Stimulated activated CD4-positive, alpha-beta T cell treated with anti-CD3 and anti-CD28 coated beads, Interleukin-1b, Interleukin-23, amount 100 ng/mL, for 24 hours (primary cell): ENCODE measurements at places on chromosomes 7 and 10.

DNA sequence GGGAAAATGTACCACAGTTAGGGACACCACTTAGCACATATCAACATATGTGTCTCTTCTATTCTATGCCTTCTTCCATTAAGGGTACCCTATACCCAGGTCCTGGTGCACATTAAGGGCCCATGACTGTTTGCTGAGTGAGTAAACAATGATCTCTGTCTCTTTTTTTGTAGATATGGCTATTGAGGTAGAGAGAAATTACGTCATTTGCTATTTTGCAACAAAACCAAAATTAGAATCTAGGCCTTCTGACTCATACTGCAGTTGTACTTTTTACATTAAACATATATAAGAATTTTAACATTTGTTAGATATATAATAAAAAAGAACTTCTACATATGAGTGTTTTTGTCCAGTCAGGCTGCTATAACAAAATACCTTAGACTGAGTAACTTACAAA is 683.2 kb upstream of the LRRN3 start:
- no peak for DNase-seq

DNA sequence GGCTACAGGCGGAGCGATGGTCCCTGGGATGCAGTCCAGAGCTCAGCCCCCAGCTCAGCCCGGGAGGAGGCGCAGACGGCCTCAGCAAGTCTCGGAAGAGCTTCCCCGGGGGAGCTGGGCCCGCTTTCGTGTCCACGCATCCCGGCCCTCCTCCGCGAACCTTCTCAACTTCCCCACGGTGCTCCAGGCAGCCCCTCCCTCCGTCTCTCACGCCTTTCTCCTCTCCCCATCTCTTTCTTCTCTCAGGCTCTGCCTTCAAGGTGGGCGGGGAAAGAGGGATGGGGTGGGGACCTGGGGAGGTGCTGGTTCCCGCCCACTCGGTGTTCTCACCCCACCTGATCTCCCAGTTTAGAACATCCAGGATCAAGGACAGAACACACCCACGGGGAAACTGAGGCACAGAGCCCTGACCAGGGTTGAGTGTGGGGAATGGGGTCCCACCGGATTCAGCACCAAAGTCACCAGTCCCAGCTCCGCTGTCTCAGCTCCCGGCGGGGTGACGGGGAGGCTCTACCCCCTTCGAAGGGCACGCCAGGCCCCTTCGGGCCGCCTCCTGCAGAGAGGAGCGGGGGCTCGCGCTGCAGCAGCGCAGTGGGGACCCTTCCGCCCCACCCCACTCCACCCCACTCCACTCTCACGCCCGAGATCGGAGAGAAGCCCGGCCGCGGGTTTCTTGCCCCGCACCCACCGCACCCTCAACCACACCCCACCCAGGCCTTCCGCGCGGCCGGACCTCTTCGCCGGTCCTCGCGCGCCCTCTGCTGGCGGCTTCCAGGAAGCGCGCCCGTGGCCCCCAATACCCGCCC is 18.2 kb downstream of the POLL start:
- DNase-seq, result peak; percentile 52

DNA sequence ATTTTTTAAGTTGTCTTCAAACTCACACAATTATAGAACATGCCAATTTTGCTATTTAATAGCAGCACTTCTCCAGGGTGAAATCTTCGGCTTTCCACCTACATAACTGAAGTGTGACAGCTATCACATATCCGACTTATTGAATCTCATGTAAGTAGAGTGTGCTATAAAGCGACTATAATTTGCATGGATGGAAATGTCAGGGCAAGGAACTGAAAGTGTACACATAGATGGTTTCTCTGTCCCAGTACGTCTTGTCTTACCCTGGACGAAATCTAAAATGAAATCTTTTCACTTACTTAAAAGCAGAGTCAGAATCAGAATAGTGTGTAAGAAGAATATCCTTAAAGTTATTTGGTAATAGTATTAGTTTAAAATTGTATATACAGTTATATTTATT is 132.3 kb downstream of the THSD7A start:
- DNase-seq, result no peak

GRCh38 chr10:69915215-69915560 is 113.5 kb downstream of the COL13A1 start:
- DNase-seq, result no peak

GRCh38 chr10:1658658-1659057 is 78.7 kb downstream of the ADARB2 start:
- DNase-seq, result no peak

- no peak for DNase-seq
Observed at GRCh38 chr7:157097569-157097968, 41.2 kb upstream of the UBE3C start.

DNA sequence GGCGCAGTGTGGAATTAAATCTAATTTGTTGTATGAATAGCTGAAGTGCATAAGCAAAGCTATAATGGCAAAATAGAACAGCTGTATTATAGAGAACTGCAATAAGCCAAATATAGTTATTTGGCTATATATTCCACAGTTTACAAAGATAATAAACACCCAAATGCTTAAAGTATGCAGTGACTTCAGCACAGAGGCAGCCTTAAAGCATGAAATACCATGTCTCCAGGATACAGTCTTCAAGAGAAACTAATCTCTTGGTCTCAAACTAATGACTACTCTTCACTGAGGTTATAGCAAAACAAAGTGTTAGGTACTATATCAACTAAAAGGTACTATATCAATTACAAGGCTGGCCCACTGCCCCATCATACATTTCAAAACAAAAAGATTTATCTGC is 48.0 kb downstream of the NT5C2 start:
- DNase-seq, result no peak

GRCh38 chr7:46654546-46655443 is 733.7 kb upstream of the IGFBP3 start:
- no peak for DNase-seq

DNA sequence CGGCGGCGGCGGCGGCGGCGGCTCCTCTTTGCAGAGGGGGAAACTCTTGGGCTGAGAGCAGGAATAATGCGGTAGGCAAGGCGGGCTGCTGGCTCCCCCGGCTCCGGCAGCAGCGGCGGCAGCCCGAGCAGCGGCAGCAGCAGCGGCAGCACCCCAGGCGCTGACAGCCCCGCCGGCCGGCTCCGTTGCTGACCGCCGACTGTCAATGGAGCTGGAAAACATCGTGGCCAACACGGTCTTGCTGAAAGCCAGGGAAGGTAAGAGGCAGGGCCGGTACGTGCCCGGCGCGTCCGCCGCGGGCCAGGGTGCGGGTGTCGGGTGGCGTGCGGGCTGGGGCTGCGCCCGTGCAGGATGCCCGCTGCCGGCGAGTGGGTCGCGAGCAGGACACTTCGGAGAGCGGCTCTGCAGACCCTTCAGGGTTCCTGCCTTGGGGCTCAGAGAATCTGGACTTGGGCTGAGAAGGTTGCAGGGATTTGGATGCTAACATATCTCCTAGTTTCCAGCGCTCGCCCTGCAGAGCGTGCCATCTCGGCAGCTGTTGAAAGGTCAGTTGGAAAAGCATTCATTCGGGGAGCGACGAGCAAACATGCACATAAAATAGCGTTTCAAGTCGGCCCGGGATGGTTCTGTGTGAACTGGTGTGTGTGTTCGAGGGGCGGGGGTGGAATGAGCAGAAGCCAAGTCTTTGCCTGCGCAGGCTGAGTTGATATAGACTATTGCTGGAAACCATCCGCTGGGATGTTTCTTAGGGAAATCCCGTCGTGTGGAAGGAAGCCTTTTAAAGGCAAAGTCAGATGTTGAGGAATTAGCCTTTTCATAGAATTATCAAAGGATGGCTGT is 562 bp downstream of the GRK5 start:
- DNase-seq, result peak; percentile 17

DNA sequence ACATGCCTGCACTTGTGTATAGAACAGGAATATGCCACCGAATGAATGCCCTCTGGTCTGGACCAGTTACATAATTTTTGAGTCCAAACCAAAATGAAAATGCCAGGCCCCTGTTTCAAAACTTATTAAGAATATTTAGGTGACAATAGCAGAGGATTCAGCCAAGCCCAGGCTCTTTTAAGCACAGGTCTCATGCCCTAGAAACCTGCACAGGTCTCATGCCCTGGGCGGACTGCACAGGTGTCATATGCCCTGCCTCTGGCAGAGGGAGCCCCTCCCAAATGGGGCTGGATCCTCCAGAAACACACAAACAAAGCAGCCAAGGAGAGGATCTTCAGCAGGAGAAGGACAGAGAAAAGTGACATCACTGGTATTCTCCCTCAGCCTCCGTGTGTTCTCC is 605.4 kb upstream of the NRP1 start:
- DNase-seq, result no peak

DNA sequence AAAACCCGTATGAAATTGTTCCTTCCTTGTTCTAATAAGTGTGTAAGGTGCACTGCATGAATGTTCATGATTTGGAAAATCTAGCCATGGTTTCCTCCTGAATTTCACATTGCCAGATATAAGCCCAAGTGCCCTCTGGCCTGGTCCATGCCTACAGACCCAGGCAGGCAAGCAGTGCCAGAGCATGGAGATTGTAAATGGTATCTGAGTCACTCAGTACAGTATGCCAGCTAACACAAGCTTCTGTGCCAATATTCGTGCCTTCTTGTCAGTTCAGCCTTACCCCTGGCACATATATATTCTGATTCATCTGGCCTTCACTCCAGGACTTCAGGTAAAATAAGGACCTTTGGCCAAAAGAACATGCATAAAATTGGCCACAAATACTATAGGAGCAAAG is 38.4 kb upstream of the PDE1C start:
- no peak for DNase-seq

GRCh38 chr10:28089467-28089866 is 90.6 kb upstream of the ODAD2 start:
- DNase-seq, result no peak

GRCh38 chr7:47420122-47420780 is 161.7 kb downstream of the TNS3 start:
- no peak for DNase-seq

- no peak for DNase-seq
Observed at GRCh38 chr10:126027692-126028091, 131.3 kb downstream of the FANK1 start.

- DNase-seq, result no peak
Observed at GRCh38 chr7:88760136-88760515, 626 bp downstream of the ZNF804B start.

DNA sequence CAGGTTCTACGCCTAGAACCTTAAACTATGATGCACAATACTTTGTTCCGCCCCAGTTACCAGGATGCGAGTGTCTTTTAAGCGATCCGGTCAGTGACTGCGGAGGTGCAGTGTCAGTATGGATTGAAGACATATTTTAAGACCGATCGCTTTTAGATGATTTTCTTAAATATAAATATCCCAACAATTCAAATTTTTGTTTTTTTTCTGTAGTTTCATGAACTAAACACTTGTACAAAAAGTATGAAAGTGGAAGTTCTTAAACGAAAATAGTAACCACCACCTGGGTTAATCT is 835 bp downstream of the COMMD3 start:
- DNase-seq, result no peak

DNA sequence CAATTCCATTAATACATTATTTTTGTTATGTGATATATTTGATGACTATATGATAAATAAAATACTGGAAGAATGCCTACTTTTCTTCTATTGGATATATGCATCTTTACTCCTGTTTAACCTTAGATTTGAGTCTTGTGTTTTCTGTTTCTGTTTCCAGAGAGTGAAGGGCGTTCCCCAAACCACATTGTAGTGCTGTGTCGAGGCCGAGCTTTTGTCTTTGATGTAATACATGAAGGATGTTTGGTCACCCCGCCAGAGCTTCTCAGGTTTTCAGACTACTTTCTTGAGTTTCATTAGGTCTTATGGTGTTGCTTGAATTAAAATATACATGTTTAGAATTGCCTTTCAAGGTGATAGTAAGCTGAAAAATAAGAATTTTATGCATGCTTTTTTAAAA is 23.8 kb downstream of the CROT start:
- no peak for DNase-seq

DNA sequence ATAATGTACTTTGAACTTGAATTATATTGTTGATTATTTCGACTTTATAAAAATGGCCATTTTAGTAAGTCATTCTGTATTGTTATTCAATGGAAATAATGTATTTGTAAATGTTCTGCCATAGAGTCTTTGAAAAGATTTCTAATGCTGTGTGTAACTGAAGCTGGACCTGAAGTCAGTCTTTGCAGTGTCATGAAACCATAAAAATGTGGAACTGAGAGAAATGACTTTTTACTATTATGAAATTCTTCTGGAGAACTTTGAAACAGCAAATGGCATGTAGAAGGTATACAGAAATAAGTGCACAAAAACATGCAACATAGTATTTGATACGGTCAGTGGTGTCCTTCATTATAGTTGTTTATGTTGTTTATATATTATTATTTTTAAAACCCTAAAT is 59.7 kb upstream of the ADRA2A start:
- DNase-seq, result no peak

- DNase-seq, result no peak
Observed at GRCh38 chr10:78805176-78805575, 263.6 kb upstream of the ZMIZ1 start.

- no peak for DNase-seq
Observed at GRCh38 chr7:6489612-6490011, 41.9 kb upstream of the DAGLB start.

- DNase-seq, result no peak
Observed at GRCh38 chr7:134101716-134102115, 25.4 kb upstream of the LRGUK start.

DNA sequence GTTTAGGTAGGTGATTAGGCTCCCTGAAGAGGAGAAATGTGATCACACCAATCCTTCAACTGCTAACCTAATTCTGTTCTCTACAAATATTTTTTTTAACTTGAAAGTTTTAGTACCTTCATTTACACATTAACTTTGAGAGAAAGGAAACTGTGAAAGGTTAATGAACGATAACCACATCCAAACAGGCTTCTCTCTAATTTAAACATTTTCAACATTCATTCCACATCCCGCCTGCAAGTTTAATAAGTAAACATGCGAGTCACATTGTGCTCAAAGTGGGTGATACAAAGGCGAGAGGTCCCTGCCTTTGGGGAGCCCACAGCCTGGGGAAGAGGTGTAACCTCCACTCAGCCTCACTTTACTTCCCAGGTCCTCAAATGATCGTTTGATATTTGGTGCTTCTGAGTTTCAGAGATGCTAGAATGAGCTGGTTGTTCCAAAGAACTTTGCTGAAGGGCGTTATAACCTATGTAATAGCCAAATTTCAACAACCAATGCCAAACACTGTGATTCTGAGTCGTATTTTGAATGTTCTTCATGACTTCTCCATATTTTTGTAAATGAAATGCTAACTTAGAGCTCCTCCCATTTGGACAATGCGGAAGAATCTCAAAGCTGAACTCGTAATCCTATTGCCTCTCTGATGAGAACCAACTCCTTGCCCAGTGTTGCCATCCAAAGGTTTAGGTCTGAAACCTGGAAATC is 47.5 kb downstream of the DENND2A start:
- DNase-seq, result no peak

GRCh38 chr7:66183700-66184099 is 21.4 kb upstream of the TPST1 start:
- DNase-seq, result no peak

DNA sequence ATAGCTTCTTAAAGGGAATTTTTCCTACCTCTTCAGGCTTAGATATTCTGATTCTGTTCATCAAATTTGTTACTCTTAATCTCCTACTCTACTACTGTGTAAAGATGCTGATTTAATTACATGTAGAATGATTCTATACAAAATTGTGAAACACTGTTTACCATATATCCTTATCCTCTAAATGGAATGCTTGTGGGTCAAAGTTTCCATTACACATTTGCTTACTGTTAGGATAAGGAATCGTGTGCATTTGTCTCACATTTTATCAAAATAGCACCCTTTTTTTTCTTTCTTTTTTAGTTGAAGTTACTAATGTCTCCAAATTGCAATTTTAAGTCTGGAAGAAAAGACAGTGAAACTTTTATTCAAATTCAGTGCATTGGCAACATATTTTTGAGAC is 65.3 kb downstream of the TFEC start:
- DNase-seq, result no peak
